HS-5 (cell line): ENCODE measurements at places on chromosomes 4 and X.

- no peak for DNase-seq
Measured at GRCh38 chrX:37455381-37455780, 106.2 kb downstream of the PRRG1 start.

GRCh38 chr4:81746773-81747172, 275.1 kb upstream of the RASGEF1B start:
- DNase-seq, result no peak

DNA sequence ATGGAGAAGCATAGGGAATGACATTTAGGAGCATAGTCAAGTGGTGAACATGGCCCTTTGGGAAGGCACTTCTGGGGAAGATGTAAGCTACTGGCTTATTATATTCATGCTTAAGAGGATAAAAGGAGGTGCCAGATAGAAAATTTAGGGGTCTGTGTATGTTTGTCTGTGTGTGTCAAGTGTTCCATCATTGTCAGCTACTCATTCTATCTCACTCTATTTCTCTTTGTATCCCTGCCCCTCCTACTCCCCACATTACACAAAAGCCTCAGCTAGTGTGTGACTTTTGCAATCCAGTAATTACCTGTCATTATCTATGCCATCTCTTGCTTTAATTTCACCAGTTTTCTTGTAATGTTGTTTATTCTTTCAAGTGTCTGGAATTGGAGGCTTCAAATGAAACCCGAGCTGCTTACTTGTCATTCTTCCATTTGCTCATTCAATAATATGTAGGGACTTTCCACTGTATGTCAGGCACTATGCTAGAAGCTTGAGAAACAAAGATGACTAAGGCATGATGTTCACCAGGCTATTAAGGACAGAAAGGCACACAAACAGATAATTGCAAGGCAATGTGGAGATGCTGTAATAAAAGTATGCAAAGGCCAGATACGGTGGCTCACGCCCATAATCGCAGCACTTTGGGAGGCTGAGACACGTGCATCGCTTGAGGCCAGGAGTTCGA, 229.8 kb upstream of the TEX13C start:
- DNase-seq, result peak; percentile 6

DNA sequence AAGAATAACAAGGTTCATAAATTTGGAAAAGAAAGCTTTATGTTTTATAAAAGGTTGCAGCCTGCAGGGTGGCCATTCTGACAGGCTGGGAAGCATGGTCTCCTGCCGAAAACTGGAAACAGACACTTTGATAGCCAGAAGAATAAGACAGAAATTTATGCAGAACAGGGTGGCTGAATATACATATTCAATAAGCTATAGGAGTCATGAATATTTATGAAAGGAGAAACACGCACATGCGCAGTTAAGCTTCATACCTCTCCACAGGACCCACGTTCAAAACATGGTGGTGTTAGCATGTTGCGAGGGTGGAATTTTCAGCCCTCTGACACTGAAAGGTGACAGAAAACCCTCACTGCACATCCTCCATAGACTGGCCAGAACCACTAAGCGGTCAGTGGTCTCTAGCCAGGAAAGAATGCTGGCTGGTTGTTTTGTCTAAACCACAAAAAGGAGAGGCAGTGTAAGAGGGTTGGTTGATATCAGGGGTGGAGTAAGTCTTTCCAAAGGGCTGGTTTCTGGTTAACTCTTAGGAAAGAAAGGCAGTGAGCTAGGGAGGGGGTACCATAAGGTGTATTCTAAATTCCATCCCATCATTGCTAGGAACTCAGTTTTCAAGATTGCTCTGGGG, 58.2 kb downstream of the ANXA10 start:
- no peak for DNase-seq

DNA sequence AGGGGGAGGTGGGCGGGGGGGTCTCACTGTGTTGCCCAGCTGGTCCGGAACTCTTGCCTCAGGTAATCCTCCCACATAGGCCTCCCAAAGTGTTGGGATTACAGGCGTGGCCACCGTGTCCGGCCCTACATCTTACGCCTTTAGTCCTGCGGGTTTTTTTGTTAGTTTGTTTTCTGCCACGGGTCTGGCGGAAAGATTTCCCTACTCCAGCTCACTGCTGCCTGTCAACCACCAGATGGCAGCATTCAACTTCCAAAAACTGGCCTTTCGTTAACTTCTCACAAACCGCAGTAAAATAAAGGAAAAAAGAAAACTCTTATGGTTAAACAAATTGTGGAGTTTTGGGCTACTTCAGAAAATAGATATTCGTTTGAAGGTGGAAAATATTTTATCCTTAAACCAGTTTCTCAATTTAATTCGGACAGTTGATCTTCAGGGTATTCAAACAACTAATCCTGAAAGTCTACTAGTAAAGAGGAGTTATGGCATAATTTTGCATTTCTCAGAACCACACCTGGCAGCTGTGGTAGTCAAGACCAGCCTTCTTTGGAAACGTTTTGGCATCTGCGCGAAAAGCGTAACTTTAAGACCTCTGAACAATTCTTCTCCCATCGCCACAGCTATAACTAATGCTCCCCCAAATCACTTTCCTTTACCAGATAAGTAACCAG, 41.1 kb downstream of the LUZP4 start:
- DNase-seq, result no peak

- no peak for DNase-seq
Measured at GRCh38 chr4:37588150-37588549, 98.0 kb downstream of the RELL1 start.

DNA sequence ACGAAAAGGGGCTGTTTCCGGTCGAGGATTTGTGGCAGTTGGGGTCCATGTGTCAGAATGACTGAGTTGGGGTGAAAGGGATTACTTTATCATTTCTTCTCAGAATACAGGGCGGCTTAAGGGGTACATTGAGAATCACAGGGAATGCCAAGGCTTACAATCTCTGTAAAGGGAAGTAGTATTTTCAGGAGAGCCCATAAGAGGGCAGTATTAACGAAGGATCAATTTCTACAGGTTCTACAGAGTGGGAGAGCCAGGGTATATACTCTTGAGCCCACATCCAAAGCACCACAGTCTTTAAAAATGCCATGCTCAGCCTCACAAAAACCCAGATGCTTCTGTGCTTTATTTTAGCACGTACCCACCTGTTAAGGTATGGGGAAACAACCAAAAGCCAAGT, 67.7 kb upstream of the ZXDA start:
- DNase-seq, result no peak

DNA sequence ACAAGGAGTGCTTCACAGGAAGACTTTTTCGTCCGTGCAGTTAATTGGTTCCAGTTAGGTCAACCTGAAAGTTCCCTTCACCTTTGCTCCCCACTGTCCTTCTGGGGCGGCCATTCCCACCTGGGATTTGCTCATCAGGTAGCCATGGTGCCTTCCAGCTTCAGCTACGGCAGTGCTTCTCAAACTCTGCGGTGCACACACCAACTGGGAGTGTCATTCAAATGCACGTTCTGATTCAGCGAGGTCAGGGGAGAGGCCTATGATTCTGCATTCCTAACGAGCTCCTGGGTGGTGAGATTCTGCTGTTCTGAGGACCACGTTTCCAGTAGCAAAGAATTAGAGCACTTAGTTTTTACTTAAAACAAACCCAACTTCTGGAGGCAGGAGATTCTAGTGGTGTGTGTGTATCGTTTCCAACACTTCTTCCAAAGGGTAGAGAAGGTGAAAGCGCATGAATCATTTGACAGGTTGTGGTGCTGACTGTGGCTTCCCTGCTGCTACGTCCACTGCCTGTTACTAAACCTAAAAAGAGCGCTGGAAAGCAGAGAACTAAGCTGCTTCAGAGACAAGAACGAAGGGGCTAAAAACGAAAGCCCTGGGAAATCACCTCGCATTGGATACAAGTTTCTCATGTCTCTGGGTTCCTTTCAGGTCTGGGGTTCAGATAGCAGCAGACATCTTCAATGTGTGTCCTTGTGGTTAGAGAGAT, 4.7 kb upstream of the HELT start:
- DNase-seq, result no peak

GRCh38 chr4:140740422-140740821, 15.8 kb downstream of the TBC1D9 start:
- no peak for DNase-seq
